ENCODE measurements at places on chromosomes 12 and 14.
A peak's percentile ranks its signal among the peaks of the same experiment; 100 is the strongest.

DNA sequence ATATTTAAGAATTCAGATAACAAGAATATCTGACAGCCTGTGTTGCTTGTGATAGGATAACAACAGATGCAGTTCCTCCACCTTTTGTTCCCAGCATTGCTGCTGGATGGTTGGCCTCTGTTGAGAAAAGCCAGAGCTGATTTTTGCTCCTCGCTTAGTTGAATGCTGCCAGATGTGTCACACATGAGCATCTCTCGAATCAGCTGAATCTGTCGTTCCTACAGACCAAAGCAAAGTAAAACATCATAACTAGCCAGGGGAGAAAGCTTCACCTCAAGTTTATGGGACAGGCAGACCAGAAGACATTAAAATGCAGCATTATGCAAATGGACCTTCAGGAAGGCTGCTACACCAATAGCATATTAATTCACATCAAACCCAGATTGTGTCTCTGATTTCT is 20.1 kb downstream of the RACGAP1 start:
- no peak for DNase-seq

GRCh38 chr12:56987551-56988053 is 18.7 kb downstream of the ZBTB39 start:
- DNase-seq, result peak; percentile 71

- no peak for DNase-seq
These were observed 126.7 kb upstream of the HIF1A start for GRCh38 chr14:61568572-61569011.

GRCh38 chr12:121238604-121239350 is 28.8 kb downstream of the P2RX4 start:
- no peak for DNase-seq

- no peak for DNase-seq
These were observed 318.2 kb downstream of the BCL11B start for GRCh38 chr14:98953551-98954348.

- peak; percentile 45 for DNase-seq
These were observed 43.5 kb downstream of the SYNE2 start for GRCh38 chr14:63896278-63896720.

GRCh38 chr14:88229428-88229827 is 93.6 kb downstream of the KCNK10 start:
- DNase-seq, result no peak
